WTC11 (cell line): ENCODE measurements at places on chromosomes 5 and 9.

DNA sequence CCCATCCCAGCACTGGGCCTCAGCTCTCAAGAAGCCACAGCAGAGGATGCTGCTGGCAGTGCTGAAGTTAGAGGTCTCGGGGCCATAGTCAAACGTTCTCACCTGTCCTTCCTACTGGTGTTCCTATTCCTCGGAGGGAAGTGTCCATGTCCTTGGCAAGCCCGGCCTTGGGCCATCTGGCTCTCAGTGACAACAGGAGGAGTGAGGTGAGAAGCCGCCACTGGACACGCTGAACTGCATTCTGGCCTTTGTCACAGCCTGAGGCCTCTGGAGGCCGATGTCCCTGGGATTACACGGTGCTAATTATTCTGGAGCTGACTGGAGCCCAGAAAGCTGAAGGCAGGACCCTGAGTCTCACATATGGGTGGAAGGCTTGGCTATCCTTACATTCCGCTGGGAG lies 92.5 kb downstream of the OLFM1 start:
- no peak for DNase-seq

GRCh38 chr9:132534832-132535231 lies 47.6 kb upstream of the BARHL1 start:
- no peak for DNase-seq

DNA sequence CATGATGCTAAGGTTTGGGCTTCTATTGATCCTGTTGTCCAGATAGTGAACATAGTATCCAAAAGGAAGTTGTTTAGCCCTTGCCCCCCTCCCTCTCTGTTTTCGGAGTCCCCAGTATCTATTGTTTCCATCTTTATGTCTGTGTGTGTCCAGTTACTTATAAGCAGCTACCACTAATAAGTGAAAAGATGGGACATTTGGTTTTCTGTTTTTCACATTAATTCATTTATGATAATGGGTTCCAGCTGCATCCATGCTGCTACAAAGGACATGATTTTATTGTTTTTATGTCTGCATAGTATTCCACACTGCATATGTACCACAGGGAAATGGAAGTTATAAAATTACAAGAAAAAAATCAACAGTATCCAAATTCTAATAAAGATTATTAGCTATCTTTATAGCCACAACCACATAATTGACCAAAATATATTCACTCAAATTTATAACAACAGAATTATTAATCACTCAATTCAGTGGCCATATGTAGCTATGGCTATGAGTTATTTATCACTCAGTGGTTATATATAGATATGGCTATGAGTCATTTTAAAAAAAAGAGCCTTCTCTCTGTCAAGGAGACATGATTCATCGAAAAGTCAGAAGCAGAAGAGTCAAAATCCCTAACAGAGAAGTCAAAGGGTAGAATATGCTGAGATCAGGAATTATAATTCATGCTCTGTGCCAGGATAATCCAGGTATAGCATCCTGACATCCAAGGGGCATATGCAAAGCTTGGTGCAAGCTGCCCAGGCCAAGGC lies 367.5 kb downstream of the DEPDC1B start:
- no peak for DNase-seq

GRCh38 chr9:32705059-32705458 lies 69.6 kb upstream of the TAF1L start:
- no peak for DNase-seq

- DNase-seq, result no peak
Observed at GRCh38 chr5:74535926-74536325, 104.6 kb downstream of the ENC1 start.

GRCh38 chr5:14628346-14628745 lies 36.2 kb upstream of the OTULIN start:
- DNase-seq, result peak; percentile 65

DNA sequence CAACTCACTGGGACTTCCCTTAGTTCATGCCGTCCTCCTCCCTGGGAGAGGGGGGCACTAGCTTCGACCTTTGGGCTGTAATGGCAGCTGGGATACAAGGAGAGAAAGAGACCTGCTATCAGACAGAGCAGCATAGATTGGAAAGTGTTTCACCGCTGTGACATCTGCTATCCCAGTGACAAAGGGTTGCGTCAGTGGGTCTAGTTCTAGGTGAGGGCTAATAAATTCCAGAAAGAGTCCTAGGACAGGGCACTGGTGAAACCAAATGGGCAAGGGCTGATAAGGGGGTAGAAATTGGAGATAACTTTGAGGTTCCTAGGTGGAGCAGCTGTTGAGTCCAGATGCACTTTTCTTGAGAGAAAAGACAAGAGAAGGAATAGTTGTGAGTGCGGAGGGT lies 62.5 kb downstream of the RASGRF2 start:
- DNase-seq, result no peak

DNA sequence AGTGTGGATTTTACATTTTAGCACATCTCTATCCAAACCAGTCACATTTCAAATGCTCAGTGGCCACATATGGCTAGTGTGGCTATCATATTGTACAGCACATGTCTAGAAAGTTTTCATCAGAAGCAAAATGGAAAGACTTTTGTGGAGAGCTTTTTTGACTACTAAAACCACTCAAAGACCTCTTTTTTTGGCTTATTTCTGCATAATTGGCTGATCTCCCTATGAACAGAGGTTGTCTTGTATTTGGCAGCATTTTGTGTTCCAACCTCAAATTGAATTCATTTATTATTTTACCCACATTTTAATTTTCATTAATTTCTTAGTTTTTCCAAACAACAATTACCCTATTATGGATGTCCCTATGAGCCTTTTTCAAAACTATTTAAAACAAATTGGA lies 395.7 kb downstream of the TLE1 start:
- no peak for DNase-seq

DNA sequence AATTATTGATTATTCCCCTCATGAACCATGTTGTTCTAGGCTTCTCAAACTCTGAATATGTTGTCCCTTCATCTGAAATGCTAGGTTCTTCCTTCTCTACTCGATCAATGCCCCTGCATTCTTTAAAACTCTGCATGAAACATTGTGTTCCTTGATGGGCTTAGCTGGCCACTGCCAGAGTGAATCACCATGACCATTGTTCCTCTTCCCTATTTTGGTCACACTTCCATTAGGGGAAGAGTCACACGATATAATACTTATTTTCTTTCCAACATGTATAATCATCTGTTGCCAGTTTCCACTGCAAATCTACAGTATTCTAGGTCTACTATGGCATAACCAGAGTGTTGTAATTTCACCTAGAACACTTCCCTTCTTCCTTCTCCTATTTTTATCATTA lies 247.9 kb downstream of the TRPM3 start:
- no peak for DNase-seq

GRCh38 chr5:7869474-7870136 lies 657 bp downstream of the MTRR start:
- no peak for DNase-seq

DNA sequence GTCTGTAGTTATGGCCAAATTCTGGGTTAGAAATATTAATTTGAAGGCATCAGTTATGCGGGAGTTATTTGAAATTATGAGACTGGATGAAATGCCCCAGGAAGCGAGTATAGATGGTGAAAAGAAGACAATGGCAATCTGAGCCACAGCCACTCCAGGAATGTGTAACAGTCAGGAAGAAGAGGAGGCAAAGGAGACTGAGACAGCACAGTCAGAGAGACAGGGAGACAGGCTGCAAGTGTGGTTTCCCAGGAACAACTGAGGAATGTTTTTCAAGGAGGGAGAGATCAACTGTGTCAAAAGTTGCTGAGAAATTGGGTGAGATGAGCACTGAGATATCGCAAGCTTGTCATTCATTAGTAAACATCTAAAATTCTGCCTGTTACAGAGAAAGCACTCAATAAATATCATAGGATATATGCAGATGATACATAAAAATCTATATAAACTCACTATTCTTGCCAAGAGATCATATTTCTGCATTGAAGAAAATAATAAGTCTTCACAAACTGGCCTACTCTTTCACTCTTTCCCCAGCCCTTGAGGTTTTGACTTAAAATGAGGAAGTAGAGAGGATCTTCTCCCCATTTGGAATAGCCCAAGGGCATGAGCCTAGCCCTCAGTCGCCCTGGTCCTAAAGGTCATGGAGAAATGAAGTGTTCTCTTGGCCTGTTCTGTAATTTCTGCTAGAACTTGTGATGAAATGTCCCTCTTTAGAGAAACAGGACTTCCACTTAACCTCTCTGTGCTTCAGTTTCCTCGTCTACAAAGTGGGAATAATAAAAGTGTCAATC lies 48.5 kb upstream of the RLN1 start:
- no peak for DNase-seq

DNA sequence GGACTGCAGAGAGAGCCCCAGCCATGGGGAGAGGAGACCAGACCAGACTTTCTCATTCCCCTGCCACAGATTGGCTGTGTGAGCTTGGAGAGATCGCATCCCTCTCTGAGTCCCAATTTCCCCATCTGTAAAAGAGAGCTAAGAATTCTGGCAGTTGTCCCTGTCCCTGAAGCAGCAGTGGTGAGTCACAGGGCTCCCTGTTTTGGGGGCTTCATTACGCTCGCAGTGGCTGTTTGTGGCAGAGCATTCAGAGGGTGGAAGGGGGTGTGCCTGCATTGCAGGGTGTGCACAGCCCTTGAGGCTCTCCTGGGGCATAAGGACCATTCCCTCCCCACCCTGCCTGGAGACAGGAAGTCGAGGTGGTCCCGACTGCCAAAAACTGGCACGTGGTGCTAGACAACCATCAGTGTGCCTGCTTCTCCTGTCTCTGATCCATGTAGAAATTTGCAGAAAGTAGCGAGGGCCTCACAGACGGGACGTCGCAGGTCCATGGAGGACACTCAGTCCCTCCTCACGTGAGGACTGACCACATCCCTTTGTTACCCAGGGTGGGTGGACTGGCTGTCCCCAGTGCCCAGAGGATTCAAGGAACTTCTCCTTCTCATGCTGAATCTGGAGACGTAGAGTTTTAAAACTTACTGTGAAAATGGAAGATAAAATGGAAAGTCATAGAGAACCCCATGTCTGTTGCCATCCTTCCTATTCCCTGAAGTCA lies 35.3 kb downstream of the HRH2 start:
- DNase-seq, result no peak

GRCh38 chr5:102589661-102590060 lies 90.9 kb upstream of the SLCO6A1 start:
- DNase-seq, result no peak

DNA sequence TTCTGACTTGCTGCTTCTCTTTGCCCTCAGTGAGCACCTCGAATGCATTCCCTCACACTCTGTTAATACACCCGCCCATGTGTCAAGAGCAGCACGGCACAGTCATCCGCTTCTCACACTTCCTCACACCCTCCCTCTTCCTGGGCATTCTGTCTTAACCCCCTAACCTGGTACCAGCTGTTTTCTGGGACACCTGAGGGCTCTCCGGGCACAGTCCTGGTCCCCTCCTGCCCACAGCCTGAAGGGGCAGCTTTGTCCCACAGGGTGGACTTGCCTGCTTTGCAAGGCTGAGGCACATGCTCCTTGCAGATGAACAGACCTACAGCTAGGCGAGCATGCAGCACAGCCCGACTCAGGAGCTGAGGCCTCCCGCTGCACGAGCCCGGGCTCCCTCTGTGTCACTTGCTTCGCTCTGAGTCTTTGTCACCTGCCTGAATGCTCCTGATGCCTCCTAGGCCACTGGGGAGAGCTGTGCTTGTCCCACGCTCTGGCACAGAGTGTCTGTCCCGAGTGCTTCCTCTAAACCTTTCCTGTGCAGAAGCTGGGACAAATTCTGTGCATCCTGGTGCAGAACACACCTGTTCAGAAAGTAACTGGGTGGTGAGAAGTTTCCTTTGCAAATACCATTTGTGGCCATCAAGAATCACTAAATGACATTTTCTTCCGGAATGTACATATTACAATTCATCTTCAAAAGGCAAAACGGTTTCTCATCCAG lies 47.8 kb downstream of the AHRR start:
- peak; percentile 12 for DNase-seq

GRCh38 chr5:172868924-172869591 lies 35.0 kb downstream of the ERGIC1 start:
- no peak for DNase-seq

- no peak for DNase-seq
Observed at GRCh38 chr5:147784146-147784987, 1.8 kb upstream of the JAKMIP2 start.

DNA sequence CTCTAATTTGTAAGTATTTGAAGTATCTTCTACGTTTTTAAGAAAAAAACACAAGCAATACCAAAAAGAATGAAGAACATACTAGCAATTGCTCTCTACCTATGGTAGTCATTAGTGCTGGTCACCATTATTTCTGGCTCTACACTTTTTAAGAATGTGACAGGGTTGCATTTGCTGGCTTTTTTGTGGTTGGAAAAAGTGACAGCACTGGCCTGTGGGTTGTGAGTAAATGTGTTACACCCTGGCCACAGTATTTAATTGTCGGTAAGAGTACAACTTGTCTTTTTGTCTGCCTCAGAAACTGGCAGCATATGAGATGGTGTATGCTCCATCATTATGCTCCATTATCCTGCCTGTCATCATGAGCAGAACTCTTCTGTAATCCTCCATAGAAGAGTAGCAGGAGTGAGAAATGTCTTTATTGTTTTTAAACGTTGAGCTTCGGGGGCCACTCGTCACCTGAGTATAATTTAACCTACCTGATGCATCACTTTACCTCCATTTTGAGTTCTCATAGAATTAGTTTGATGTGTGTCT lies 449.8 kb downstream of the ISL1 start:
- DNase-seq, result no peak
